Fibroblast of lung (primary cell): ENCODE measurements at places on chromosomes 7 and 10.

DNA sequence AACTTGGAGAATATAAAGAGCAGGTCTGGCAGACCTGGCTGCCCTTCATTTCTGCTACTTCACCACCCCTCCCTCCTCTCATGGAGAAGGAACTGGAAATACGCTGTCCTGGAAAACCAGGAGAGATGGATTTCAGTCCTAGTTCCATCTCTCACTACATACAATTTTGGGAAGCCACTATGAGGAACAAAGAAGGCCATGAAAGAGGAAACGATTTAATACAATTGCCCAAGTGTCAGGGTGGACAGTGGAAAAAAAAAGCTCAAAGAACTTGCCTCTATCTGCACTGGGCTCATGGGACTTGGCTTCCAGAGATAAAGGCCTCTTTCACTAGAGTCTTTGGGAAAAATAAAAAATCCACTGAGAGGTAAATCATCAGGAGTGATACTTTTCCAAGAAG is 561.7 kb downstream of the KCNMA1 start:
- no peak overlapping the region for H3K4me3 ChIP-seq
- no peak overlapping the region for H3K27ac ChIP-seq
- no peaks in the 10 kb centered on the region for H3K27me3 ChIP-seq
- no peaks in the 10 kb centered on the region for H3K4me1 ChIP-seq
- H3K36me3 ChIP-seq, result peaks cover 2% of the 10 kb centered on the region

- no peaks in the 10 kb centered on the region for H3K27me3 ChIP-seq
- no peak for DNase-seq
- peaks cover 5% of the 10 kb centered on the region for H3K4me1 ChIP-seq
Measured at GRCh38 chr10:69878951-69879350, 77.2 kb downstream of the COL13A1 start.

- peaks cover 25% of the 10 kb centered on the region for H3K4me1 ChIP-seq
- peak; percentile 91 for DNase-seq
- H3K36me3 ChIP-seq, result no peaks in the 10 kb centered on the region
Measured at GRCh38 chr7:43694399-43694748, 34.9 kb downstream of the COA1 start.

DNA sequence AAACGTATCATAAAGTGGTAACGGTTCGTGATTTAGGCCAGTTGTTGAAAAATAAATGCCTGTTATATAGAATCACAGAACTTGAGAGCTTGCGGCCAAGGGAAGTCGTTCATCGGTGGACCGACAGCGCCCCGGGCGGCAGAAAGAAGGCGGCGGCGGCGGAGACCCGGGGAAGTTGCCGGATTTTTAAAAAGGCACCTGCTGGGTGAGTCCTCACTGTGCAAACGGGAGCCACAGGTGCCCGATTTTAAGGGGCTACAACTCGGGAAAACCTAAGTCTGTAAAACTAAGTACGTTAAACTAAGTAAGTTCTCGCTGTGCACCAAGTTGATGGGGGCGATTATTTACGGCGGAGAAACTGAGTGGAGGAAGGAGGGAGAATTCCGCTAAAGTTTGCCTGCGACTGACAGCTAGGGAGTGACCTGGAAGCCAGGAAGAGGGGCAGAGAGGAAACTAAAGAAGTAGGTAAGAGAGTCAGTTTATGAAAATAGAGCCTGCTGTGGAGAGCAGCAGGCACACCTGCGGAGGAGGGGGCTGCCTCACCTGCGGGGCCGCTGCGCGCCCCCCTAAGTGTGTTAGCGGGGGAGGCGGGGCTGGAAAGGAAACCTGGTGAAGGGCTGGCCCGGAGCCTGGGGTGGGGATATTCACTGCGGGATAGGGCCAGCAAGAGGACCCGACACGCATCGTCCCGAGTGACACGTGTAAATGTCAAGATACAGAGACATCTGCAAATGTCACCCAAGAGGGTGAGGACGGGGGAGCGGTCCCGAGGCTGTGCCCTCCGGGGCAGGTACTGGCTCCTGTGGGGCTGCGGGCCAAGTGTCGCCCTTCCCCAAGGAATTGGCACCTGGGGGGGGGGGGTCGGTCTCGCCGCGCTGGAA is 996 bp downstream of the ADAM12 start:
- peak overlapping the region; percentile 38 for H3K4me3 ChIP-seq
- H3K36me3 ChIP-seq, result no peaks in the 10 kb centered on the region
- peaks cover 15% of the 10 kb centered on the region for H3K4me1 ChIP-seq
- H3K27me3 ChIP-seq, result no peaks in the 10 kb centered on the region
- H3K27ac ChIP-seq, result peak overlapping the region; percentile 22

DNA sequence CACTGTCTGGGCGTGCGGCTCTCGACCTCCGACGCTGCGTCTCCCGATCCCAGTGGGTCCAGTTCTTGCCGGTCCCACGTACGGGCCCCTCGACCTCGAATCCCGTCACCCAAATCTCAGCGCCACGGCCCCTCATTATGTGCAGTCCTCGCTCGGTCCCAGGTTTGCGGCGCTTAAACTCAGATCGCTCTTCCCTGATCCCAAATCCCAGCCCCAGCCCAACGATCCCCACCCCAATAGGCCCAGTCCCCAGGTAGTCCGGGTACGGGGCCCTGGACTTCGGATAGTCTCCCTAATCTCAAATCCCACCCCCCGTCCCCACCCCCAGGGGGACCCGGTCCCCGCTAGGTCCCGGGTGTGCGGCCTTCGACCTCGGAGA is 666 bp downstream of the HNRNPF start:
- no peaks in the 10 kb centered on the region for H3K36me3 ChIP-seq
- peak overlapping the region; percentile 100 for H3K27ac ChIP-seq
- no peak for DNase-seq
- H3K4me1 ChIP-seq, result peaks cover 3% of the 10 kb centered on the region
- peak overlapping the region; percentile 86 for H3K4me3 ChIP-seq

- no peaks in the 10 kb centered on the region for H3K4me1 ChIP-seq
- no peaks in the 10 kb centered on the region for H3K27me3 ChIP-seq
- no peak for DNase-seq
- no peak overlapping the region for H3K27ac ChIP-seq
Measured at GRCh38 chr7:108419961-108420908, 36.0 kb downstream of the NRCAM start.

- no peaks in the 10 kb centered on the region for H3K4me1 ChIP-seq
- H3K27me3 ChIP-seq, result no peaks in the 10 kb centered on the region
- no peaks in the 10 kb centered on the region for H3K36me3 ChIP-seq
- H3K4me3 ChIP-seq, result no peak overlapping the region
- H3K27ac ChIP-seq, result no peak overlapping the region
Measured at GRCh38 chr10:80693565-80693964, 155.9 kb downstream of the SH2D4B start.

DNA sequence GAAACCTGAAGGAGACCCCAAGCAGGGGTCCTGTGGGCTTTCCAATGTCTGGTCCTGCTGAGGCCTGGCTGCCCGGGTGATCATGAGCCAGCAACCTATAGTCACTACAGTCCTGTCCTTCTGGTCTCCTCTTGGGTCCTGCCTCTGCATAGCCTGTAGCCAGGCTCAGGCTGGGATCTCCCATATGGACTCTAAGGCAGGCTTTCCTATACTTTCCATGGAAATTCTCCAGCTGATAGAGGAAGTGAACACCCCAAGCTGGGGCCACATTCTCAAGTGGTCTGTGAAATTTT is 26.4 kb downstream of the ANXA8 start:
- no peaks in the 10 kb centered on the region for H3K36me3 ChIP-seq
- no peak for DNase-seq
- H3K4me3 ChIP-seq, result no peak overlapping the region
- no peak overlapping the region for H3K27ac ChIP-seq

- H3K4me3 ChIP-seq, result no peak overlapping the region
- peak; percentile 97 for DNase-seq
- H3K4me1 ChIP-seq, result peaks cover 7% of the 10 kb centered on the region
- H3K27ac ChIP-seq, result peak overlapping the region; percentile 72
- no peaks in the 10 kb centered on the region for H3K27me3 ChIP-seq
- no peaks in the 10 kb centered on the region for H3K36me3 ChIP-seq
Measured at GRCh38 chr7:117124591-117125220, 171.4 kb downstream of the ST7 start.

DNA sequence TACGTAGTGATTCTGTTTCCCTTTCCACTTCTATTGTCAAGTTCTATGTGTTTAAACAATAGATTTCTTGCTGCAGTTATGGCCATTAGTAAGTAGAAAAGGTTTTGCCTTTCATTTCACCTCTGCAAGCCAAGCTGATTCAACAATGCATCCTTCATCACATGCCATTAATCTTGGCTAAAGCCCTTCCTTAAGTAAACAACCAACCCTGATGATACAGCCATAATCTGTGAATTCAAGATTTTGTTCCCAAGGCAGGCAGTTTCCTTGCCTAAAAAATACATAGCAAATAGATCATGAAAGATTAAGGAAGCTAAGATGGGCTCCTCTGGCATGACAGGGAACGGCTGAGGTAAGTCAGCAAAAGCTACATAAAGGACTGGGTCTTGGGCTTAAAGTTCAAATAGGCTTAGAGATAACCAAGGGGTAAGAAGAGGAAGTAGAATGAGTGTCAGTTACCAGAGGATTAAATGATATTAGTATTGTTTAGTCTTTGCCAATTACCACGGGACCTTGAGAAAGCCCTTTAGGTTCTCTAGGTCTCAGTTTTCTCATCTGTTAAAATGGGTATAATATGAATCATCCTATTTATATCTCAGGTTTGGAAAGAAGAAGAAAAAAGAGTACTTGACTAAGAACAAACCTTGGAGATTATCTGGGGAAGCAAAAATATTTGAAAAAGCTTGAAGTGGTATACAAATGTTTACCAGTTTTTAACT is 35.9 kb upstream of the ANK3 start:
- H3K36me3 ChIP-seq, result no peaks in the 10 kb centered on the region
- peak; percentile 60 for DNase-seq
- no peak overlapping the region for H3K27ac ChIP-seq
- H3K27me3 ChIP-seq, result no peaks in the 10 kb centered on the region
- H3K4me1 ChIP-seq, result peaks cover 19% of the 10 kb centered on the region

DNA sequence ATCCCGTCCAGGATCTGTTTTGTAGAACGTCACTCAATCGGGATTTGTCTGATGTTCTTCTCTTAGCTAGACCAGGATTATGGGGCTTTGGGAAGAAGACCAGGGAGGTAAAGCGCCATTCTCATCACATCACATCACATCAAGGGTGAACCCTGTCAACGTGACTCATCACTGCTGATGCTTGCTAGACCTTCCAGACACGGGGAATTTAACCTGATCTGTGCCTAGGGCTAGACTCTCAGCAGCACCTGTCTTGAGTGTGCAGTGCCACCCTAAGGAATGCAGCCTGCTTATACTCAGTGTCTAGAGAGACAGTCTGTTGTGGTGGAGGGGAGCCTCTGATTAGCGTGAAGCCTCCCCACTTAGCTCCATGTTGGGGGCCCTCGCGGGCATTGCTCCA is 678.6 kb upstream of the FOXK1 start:
- H3K27me3 ChIP-seq, result no peaks in the 10 kb centered on the region
- no peak overlapping the region for H3K4me3 ChIP-seq
- H3K36me3 ChIP-seq, result no peaks in the 10 kb centered on the region
- H3K4me1 ChIP-seq, result no peaks in the 10 kb centered on the region
- DNase-seq, result no peak

GRCh38 chr7:141014125-141014523 is 628 bp downstream of the MRPS33 start:
- DNase-seq, result peak; percentile 41
- H3K4me3 ChIP-seq, result peak overlapping the region; percentile 70
- H3K4me1 ChIP-seq, result peaks cover 4% of the 10 kb centered on the region
- H3K27ac ChIP-seq, result peak overlapping the region; percentile 88
- no peaks in the 10 kb centered on the region for H3K36me3 ChIP-seq
